ENCODE measurements at places on chromosomes 3 and 15.

DNA sequence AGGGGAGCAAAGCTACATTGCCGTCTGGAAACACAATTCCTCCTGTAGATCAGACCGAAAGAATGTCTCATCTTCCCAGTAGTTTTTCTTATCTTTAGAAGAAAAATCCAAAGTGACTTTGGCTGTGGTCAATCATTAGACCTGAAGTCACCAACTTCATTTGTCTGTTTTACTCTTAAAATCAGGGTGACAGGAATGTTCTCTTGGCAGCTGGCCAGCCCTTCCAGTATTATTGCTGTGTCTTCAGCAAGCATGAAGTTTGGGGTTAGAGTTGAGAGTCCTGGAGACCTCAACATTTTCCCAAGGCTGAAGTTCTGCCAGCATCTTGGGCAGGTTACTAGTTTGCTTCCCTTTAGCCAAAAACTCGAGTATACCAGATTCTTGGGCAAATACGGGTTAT is 32.5 kb downstream of the RSL24D1 start:
- no peak for DNase-seq

DNA sequence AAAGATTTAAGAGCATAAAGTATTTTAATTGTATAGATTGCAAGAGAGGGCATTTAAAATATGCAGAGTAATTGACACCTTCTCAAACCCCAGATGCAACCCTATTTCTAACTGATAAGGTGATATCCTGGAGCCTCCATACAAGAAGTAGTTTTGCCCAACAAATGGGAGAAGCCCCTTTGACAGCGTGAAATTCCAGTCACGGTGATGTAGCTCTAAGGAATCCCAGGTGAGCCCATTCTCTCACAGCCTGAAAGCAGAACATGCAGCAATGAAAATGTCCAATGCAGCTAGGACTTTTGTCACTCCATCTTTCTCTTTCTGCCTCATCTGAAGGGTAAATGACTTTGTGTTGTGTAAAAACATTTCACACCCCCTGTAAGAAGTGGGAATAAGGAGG is 96.4 kb downstream of the TMEM212 start:
- no peak for DNase-seq

DNA sequence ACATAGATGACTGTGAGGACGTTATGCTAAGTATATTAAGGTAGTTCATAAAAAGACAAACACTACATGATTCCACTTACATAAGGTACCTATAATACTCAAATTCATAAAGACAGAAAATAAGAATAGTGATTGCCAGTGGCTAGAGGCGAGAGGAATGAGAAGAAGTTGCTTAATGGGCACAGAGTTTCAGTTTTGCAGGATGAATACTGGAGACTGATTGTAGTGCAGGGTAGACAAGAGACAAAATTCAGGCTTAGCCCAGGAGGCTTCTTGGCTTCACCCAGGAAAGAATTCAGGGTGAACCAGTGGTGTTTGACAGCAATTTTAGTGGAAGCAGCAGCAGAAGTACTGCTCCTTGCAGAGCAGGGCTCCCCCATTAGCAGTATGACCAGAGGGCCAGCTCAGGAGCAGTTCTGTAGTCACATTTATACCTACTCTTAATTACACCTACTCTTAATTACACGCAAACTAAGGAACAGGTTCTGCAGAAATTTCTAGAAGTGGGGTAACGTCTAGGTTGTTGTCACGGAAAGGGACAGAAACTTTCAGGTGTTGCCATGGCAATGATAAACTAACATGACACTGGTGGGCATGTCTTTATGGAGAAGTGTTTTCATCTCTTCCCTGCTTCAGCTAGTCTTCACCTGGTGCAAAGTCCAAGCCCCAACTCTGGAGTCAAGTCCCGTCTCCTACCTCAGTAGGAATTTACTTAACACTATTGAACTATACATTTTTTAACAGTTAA is 55.2 kb downstream of the TBL1XR1 start:
- DNase-seq: no peak

GRCh38 chr3:86830566-86830965 is 160.4 kb downstream of the VGLL3 start:
- no peak for DNase-seq

DNA sequence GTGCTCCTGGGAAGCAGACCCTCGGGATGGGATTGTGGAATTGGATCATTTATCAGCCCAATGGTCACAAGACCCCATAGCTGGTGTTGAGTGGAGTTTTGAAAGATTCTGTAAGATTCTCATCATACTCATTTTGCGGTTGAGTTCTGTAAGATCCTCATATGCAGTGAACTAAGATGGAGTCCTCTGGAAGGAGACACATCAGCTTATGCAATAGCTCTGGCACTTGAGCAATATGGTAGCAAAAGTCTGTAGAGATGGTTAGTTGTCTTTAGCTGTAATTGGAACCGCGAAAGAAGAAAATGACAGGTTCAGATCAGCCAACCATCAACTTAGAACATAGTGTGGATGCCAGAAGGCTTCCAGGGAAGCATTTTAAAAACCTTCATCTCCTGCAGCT is 184.5 kb upstream of the TSC22D2 start:
- DNase-seq: no peak

- no peak for DNase-seq
Observed at GRCh38 chr3:124883766-124884473, 3.2 kb downstream of the ITGB5 start.

DNA sequence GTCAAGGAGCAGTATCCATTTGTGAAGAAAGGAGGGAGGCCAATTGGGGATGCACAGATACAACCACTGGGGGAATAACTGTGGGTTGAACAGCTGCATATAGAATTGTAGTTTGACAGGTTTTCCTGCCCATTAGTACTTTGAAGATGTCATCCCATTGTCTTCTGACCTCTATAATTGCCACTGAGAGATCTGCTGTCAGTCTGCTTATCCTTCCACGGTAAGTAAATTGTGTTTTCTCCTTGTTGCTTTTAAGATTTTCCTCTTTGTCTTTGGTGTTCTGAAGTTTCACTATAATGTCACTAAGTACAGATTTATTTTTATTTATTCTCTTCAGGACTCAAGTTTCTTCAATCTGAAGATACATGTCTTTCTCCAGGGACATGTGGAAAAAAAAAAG is 56.6 kb downstream of the MOBP start:
- DNase-seq: no peak

DNA sequence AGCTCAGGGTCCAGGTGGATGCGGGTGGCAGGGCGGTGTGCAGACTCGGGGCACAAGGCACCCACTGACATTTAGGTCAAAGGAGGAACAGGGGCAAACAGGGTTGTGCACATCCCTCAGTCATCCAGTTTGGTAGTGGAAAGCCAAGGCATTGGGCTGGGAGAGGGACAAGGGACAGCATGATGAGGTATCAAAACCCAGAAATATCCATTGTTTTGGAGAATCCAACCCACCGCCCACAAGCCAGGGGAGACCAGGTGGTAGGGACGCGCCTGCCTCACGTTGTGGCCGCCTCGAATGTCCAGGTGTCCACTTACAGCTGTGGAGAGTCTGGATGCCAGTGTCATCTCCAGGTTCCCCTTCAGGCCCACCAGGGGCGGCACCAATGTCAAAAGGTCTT is 33.3 kb downstream of the SLC41A3 start:
- no peak for DNase-seq

GRCh38 chr3:88742674-88743507 is 364.5 kb upstream of the EPHA3 start:
- no peak for DNase-seq

DNA sequence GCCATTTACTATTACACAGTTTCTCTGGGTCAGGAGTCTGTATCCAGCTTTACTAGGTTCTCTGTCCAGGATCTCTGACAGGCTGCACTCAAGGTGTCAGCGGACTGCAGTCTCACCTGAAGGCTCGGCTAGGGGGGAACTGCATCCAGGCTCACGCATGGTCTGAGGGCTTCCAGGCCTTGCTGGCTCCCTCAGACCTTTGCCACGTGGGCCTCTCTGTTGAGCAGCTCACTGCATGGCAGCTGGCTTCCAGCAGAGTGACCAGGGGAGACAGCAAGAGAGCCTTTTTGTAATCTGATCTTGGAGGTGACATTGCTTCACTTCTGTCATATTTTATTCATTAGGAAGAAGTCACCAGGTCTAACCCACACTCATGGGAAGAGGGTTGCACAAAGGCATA is 152.3 kb downstream of the CACNA2D3 start:
- DNase-seq: no peak

DNA sequence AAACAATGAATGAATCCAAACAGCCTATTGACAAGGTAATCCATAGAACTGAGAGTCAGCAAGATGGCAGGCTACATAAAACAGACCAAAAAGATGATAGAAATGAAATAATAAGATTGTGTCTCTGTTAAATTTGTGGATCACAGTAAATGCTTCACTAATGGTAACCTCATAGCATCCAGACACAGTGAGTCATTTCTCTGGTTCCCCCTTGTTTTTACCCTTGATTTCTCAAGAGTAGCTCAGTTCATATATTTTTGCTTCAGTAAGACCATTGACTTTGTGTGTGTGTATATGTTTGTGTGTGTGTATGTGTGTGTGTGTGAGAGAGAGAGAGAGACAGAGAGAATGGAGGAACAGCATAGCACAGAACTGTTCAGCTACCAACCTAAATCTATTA is 546.9 kb downstream of the RBMS3 start:
- no peak for DNase-seq

DNA sequence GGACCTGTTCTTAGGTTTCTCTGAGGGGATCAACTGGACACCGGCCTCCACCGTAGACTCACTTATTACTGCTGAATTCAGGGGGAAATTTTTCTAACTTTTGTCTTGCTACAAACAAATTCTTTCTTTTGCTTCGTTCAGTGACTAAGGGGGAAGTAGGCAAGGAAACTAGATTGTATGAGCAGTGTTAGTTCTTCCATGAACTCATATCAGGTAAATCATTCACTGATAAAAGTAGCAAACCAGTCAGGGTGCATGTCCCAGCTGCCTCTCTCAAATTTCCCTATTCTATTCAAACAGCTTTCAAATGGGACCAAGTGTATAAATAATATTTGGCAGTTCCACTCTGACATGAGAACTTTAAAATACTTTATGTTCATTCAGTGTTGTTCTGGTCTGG is 7.3 kb upstream of the CCDC13 start:
- no peak for DNase-seq

- DNase-seq: no peak
Observed at GRCh38 chr15:57784081-57784511, 77.6 kb downstream of the POLR2M start.

- no peak for DNase-seq
Observed at GRCh38 chr15:33099739-33100138, 94.8 kb downstream of the FMN1 start.

DNA sequence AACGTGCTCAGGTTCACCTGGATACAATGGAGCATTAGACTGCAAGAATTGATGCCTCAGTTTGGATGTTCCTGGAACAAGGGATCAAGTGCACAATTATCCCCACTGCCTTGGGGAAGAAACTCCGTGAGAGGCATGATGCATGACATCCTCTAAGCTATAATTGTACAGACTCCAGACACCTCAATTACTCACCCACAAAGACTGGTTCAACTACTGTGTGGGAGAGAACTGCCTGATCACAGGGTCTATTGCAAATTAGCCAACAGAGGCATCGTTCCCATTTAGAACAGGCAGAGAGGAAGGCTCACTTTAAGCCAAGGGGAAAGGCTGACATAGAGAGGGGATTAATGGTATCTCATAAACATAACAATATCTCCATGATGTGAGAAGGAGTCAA is 43.5 kb downstream of the ARRDC4 start:
- DNase-seq: no peak

DNA sequence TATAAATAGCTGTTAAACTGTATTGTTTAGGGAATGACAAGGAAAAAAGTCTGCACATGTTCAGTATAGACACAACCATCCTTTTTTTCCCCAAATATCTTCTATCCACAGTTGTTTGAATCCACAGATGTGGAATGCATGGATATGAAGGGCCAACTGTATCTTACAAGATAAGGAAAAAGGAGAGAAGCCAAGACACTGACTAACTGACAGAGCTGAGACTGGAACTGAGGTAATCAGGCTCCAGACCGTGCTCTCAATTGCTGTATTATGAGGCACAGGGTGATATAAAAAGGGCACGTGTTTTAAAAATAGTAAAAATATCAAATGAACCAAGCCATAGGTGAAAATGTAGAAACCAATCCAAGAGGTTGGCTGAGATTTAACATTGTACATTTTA is 49.0 kb downstream of the DHX36 start:
- no peak for DNase-seq

DNA sequence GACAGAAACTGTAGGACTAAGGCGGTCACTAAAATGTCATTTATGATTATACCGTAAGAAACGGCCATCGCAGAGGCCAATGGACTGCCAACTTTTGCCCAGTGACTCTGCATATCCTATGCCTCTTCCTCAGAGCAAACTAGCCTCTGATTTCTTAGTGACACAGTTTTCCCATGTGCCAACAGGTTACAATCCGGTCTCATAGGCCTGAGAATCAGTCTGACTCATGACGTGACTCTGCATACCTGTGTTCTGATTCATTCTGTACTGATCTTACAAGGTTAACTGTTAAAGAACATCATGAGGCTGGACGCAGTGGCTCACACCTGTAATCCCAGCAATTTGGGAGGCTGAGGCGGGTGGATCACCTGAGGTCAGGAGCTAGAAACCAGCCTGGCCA is 17.8 kb downstream of the RUBCN start:
- DNase-seq: no peak

- no peak for DNase-seq
Observed at GRCh38 chr3:4571690-4572334, 78.7 kb downstream of the ITPR1 start.

- DNase-seq: no peak
Observed at GRCh38 chr3:31392568-31392967, 140.2 kb upstream of the STT3B start.

GRCh38 chr3:178480795-178481194 is 55.4 kb upstream of the KCNMB2 start:
- no peak for DNase-seq

- DNase-seq: no peak
Observed at GRCh38 chr15:100764778-100765466, 114.7 kb upstream of the ALDH1A3 start.

- DNase-seq: no peak
Observed at GRCh38 chr3:133377396-133377795, 22.5 kb upstream of the BFSP2 start.

DNA sequence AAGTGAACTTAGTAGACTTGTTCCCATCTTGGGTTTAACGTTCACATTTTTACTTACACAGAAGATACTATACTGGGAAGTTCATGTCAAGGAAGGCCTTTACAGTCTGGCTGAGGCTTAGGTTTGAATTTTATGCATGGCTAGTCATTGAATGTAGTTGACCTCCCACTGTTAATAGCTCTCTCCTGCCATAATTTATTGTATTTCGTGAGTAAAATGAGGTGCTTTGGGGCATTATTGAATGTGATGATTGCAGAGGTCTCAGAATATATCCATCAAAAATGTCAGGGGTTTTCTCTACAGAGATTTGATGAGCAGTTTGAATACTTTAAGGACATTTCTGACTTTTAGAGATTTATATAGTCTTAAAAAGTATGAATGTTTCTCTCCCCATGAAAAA is 356.6 kb upstream of the GRM7 start:
- DNase-seq: no peak
